ENCODE measurements at places on chromosomes 6 and 20.

- no peak overlapping the region for H3K4me3 ChIP-seq
- no peaks in the 10 kb centered on the region for H3K36me3 ChIP-seq
- H3K4me1 ChIP-seq = peaks cover 7% of the 10 kb centered on the region
- no peaks in the 10 kb centered on the region for H3K27me3 ChIP-seq
Observed at GRCh38 chr20:49759266-49759950, 45.7 kb upstream of the B4GALT5 start.

DNA sequence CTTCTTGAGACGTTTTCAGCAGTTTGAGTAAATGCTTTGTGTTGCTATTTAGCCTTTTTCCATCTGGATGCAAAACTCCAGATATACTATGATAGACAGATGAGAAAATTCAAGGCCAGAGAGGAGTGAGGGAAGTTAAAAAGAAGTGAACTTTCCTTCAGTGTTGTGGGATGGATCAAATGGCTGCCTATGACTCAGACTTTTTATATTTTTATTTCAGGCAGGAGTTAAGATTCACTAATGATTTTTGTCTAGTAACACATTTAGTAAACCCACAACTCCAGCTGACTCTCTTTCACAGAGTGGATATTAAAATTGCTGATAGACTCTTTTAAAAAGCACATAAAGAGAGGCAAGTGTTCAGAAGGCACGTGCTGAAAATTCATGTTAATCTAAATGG, 23.2 kb upstream of the PTCHD4 start:
- no peak overlapping the region for H3K4me3 ChIP-seq
- H3K4me1 ChIP-seq = no peaks in the 10 kb centered on the region
- no peak for DNase-seq
- H3K27ac ChIP-seq = no peak overlapping the region

GRCh38 chr6:118523216-118523615, 24.9 kb upstream of the PLN start:
- no peaks in the 10 kb centered on the region for H3K36me3 ChIP-seq
- peaks cover 6% of the 10 kb centered on the region for H3K4me1 ChIP-seq
- H3K4me3 ChIP-seq = no peak overlapping the region
- no peak for DNase-seq
- no peaks in the 10 kb centered on the region for H3K27me3 ChIP-seq

- no peaks in the 10 kb centered on the region for H3K4me1 ChIP-seq
- no peaks in the 10 kb centered on the region for H3K36me3 ChIP-seq
- peak overlapping the region; percentile 38 for H3K27ac ChIP-seq
- no peak overlapping the region for H3K4me3 ChIP-seq
Observed at GRCh38 chr6:167574431-167575151, 249.7 kb downstream of the TTLL2 start.

DNA sequence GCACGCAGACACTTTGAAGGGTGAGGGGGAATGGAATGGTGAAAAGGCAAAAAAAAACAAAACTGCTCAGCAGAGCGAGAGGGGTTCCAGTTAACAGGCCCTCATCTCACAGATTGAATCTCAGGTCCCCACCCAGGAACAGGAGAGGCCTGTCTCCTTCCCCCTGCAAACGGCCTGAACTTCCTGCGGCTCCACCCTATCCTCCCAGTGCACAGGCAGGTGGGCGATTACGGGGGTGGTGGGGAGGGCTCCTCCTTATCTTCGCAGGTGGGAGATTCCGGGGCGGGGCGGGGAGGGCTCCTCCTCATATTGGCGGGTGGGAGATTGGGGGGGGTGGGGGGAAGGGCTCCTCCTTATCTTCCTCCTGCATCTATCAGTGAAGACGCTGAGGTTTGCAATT, 129.0 kb downstream of the SOX4 start:
- H3K4me1 ChIP-seq = no peaks in the 10 kb centered on the region
- H3K27ac ChIP-seq = no peak overlapping the region
- no peak overlapping the region for H3K4me3 ChIP-seq
- no peaks in the 10 kb centered on the region for H3K36me3 ChIP-seq
- no peak for DNase-seq

- DNase-seq = peak; percentile 29
- H3K4me3 ChIP-seq = peak overlapping the region; percentile 40
- no peaks in the 10 kb centered on the region for H3K27me3 ChIP-seq
Observed at GRCh38 chr6:13013681-13014503, 297.3 kb downstream of the PHACTR1 start.

GRCh38 chr6:156593127-156593526, 184.1 kb upstream of the ARID1B start:
- no peaks in the 10 kb centered on the region for H3K4me1 ChIP-seq
- no peak overlapping the region for H3K27ac ChIP-seq
- no peak overlapping the region for H3K4me3 ChIP-seq
- no peak for DNase-seq
- H3K27me3 ChIP-seq = no peaks in the 10 kb centered on the region

DNA sequence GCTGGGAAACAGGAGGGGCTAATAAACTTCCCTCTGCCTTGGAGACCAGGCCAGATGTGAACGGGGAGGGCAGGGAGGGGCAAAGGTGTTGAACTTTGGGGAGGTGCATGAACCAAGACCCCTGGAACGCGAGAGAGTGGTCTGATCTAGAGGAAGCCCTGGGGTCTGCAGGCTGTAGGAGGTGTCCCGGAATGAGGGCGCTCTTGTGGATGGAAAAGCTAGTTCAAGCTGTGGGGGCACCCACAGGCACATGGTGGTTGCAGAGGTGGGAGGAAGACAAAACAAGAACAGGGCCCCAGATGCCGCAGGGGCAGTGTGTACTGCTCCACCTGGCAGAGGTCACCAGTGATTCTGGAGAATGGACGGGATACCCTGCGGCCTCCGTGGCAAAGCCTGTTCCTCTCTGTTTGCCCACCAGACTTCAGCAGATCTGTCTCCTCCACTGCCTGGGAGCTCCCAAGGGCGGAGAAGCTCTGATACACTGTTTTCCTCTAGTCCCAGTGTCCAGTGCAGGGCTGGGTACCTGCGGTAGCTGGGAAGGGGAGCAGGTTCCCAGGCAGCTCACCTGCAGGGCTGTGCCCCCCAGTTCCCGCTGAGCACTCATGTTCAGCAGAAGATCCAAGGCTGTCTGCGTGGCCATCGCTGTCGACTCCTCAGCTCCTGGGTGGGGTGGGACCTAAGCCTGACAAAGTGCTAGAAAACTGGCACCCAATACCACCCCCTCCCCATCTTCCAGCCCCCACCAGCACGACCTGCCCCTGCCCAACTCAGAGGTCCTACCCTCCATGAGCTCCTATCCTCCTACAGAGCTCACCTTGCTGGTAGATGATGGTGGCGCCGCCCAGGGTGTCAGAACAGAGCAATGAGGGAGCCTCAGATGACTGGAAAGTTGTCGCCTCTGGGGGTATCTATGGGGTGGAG, 14.7 kb downstream of the ZNF335 start:
- no peaks in the 10 kb centered on the region for H3K27me3 ChIP-seq
- no peak for DNase-seq
- peaks cover 12% of the 10 kb centered on the region for H3K36me3 ChIP-seq
- H3K4me3 ChIP-seq = no peak overlapping the region

DNA sequence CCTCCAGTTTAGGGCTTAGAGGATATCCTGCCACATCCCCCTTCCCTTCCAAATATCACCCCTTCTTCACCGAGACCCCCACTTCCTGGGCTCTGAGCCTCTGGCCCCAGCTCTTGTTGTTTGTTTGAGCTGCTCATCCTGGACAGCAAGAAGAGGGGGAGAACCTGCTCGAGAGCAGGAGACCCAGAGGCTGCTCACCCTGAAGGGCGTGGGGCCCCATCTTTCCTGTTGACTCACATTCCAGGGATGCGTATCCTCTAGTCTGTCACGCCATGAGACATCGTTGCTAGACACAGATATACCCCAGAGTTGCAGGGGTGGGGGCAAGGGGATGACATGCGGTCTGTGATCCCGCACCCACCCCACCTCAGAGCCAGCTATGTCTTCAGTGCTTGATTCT, 5.7 kb upstream of the TNXB start:
- peak overlapping the region; percentile 26 for H3K27ac ChIP-seq
- H3K36me3 ChIP-seq = peaks cover 43% of the 10 kb centered on the region
- no peak for DNase-seq
- peaks cover 21% of the 10 kb centered on the region for H3K4me1 ChIP-seq
- no peak overlapping the region for H3K4me3 ChIP-seq
- no peaks in the 10 kb centered on the region for H3K27me3 ChIP-seq

GRCh38 chr6:159815410-159815809, 15.3 kb downstream of the PNLDC1 start:
- no peak overlapping the region for H3K27ac ChIP-seq
- no peaks in the 10 kb centered on the region for H3K4me1 ChIP-seq
- no peaks in the 10 kb centered on the region for H3K36me3 ChIP-seq
- DNase-seq = no peak
- no peaks in the 10 kb centered on the region for H3K27me3 ChIP-seq

GRCh38 chr6:163370464-163371117, 43.9 kb upstream of the QKI start:
- no peak overlapping the region for H3K27ac ChIP-seq
- DNase-seq = no peak
- H3K4me3 ChIP-seq = no peak overlapping the region
- no peaks in the 10 kb centered on the region for H3K4me1 ChIP-seq

- H3K4me3 ChIP-seq = no peak overlapping the region
- DNase-seq = no peak
- H3K4me1 ChIP-seq = peaks cover 5% of the 10 kb centered on the region
- H3K27me3 ChIP-seq = no peaks in the 10 kb centered on the region
- H3K36me3 ChIP-seq = no peaks in the 10 kb centered on the region
- no peak overlapping the region for H3K27ac ChIP-seq
Observed at GRCh38 chr20:25011261-25011660, 18.7 kb upstream of the APMAP start.

- H3K4me1 ChIP-seq = peaks cover 57% of the 10 kb centered on the region
- no peak overlapping the region for H3K4me3 ChIP-seq
- no peak overlapping the region for H3K27ac ChIP-seq
- H3K27me3 ChIP-seq = no peaks in the 10 kb centered on the region
- no peak for DNase-seq
- no peaks in the 10 kb centered on the region for H3K36me3 ChIP-seq
Observed at GRCh38 chr6:24953726-24954125, 18.0 kb upstream of the RIPOR2 start.

- no peak overlapping the region for H3K27ac ChIP-seq
- H3K4me1 ChIP-seq = no peaks in the 10 kb centered on the region
- no peak overlapping the region for H3K4me3 ChIP-seq
- peaks cover 7% of the 10 kb centered on the region for H3K27me3 ChIP-seq
Observed at GRCh38 chr20:43975096-43975768, 60.6 kb downstream of the TOX2 start.

GRCh38 chr20:2879146-2879545, 5.9 kb downstream of the PTPRA start:
- no peaks in the 10 kb centered on the region for H3K27me3 ChIP-seq
- peaks cover 18% of the 10 kb centered on the region for H3K4me1 ChIP-seq
- no peak overlapping the region for H3K4me3 ChIP-seq
- H3K27ac ChIP-seq = no peak overlapping the region
- H3K36me3 ChIP-seq = peaks cover 8% of the 10 kb centered on the region
- DNase-seq = no peak

DNA sequence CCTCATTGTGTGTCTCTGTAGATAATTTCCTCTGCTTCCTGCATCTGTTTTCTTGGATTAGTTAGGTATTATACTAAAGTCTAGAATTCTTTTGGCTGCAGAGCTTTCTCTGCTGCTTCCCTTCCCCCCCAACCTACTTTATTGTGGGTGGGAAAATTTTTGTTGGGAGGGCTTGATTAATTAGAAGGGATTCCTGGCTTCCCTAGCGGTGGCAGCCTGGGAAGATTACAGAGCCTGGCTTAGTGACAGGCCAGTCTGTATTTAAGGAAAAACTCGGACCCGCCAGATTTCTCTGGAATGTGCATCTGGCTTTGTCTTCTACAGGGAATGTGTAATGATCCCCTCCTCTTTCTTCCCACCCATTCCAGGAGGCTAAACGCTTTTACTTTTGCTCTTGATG, 31.2 kb downstream of the SLX4IP start:
- peak overlapping the region; percentile 41 for H3K27ac ChIP-seq
- peaks cover 59% of the 10 kb centered on the region for H3K4me1 ChIP-seq
- DNase-seq = peak; percentile 25
- H3K27me3 ChIP-seq = no peaks in the 10 kb centered on the region

DNA sequence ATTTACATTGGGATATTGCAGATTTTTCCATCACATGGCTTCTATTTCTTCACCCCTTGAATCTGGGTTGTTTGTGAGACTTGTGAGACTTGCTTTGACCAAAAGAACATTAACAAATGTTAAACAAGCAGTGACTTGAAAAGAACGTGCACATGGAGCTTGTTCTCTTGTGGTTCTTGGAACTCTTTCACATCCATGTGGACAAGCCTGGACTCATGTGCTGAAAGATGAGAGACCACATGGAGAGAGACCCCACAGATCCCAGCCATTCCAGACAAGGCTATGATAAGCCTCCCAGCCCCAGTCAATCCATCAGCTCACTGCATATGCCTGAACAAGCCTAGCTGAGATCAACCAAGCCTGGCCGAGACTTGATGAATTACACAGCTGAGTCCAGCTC, 1365.7 kb upstream of the GJE1 start:
- no peak overlapping the region for H3K27ac ChIP-seq
- no peak overlapping the region for H3K4me3 ChIP-seq
- no peaks in the 10 kb centered on the region for H3K4me1 ChIP-seq
- H3K36me3 ChIP-seq = no peaks in the 10 kb centered on the region
- no peak for DNase-seq

Data from heart right ventricle (tissue), 16 donors.